ENCODE measurements at places on chromosomes 1 and 21.
A peak's percentile ranks its signal among the peaks of the same experiment; 100 is the strongest.

- no peak for DNase-seq
Measured at GRCh38 chr1:200400556-200400955, 9.3 kb downstream of the ZNF281 start.

- no peak for DNase-seq
Measured at GRCh38 chr1:7264101-7264500, 478.8 kb downstream of the CAMTA1 start.

- DNase-seq, result no peak
Measured at GRCh38 chr1:22818061-22818770, 107.6 kb downstream of the EPHB2 start.

GRCh38 chr1:151237678-151238466, 16.7 kb upstream of the PSMD4 start:
- DNase-seq, result peak; percentile 73

DNA sequence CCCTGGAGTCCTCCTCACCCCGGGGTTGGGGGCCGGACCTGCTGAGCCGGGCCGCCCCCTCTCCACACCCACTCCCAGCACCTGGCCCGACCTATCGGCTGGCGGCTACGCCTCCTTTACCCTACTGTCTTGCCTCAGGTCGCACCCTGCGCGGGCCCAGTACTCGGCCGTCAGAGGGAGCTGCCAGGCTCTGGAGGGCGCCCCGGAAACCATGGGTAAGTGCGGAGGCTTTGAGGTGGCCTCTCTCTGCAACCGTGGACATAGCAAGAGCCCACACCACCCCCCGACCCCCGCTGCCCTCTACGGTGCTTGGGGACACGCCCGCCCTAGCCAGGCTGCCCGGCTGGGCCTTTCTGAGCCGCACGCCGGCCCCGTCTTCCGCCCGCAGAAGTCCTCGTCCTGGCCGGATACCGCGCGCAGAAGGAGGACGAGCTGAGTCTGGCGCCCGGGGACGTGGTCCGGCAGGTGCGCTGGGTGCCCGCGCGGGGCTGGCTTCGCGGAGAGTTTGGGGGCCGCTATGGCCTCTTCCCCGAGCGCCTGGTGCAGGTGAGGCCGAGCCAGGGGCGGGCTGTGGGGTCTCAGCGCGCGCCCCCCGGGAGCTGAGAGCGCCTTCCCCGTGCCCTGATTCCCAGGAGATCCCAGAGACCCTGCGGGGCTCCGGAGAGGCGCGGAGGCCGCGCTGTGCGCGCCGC, at the start of gene SH3D21:
Gene SH3D21, plus strand, starts transcription at position 159 of the 692 bp plus-strand sequence. Its CDS starts 53 bp downstream, at position 212.
- DNase-seq, result peak; percentile 29

GRCh38 chr1:77831976-77832711, 52.7 kb downstream of the MIGA1 start:
- DNase-seq, result no peak

GRCh38 chr21:27365394-27365793, 398.5 kb upstream of the ADAMTS5 start:
- DNase-seq, result no peak

DNA sequence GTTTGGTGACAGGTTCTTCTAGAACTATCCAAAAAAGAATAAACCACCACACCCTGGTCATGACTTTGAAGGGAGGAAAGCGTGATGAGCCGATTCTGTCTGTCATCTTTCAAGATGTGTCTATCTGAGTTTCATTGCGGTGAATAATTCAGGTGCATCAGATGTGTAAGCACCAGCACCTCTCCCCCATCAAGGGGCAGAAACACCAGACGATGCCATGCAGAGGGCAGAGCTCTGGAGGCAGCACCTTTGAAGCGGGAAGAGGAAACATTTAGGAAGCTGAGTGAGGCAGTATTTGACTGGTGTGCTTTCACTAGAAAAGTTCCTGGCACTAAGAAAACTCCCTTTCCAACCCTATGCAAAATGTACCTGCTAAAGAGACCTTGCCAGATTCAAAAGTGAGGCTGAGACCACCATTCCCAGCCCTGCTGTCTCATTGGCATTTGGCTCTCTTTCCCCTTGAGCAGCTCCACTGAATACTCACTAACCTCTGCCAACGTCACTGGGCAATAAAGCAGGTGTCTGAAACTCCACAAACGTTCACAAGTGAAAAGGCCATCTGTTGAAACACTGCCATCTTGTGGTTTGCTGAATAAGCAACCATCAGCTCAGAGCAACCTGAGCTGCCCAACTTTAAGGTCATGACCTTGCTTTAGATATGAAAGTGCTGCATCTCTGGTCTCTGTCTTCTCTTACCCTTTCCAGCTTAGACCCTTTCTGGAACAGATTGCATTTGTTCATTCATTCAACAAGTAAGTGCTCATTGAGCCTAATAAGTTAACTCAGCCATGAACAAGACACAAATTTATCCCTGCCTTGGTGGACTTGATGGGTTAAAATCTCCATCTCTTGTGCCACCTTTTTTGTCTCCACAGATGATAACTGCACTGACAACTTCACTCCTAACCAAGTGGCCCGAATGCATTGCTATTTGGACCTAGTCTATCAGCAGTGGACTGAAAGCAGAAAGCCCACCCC, 228.6 kb downstream of the PAPPA2 start:
- peak; percentile 21 for DNase-seq

DNA sequence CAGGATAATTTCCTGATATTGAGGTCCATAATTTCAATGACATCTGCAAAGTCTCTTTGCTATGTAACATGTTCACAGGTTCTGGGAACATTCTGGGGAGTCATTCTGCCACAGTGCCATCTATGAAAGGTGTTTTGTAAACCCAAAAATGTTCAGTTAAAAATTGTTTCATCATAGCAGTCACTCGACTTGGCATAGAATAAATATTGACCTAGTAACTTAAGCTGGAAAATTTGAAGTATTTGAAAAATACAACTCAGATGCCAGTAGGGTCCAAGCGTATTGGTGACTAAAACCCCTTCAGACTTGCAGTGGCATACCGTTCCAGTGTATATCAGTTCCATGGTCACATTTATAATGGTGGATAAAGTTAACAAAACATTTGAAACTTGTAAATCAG, 6.8 kb downstream of the DESI2 start:
- DNase-seq, result no peak

DNA sequence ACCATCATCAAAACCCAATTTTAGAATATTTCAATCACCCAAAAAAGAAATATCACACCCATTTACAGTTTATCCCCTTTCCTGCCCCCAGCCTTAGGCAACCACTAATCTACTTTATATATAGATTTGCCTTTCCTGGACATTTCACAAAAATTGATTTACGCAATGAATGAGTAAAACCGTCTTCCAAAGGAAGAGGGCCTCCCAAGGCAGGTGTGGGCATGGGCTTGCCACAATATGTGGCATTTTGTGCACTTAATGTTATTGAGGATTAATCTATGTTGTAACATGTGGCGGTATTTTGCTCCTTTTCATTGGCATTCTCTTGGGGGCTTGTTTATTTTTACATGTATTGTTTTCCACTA, 11.8 kb upstream of the BMP8B start:
- no peak for DNase-seq

- no peak for DNase-seq
Measured at GRCh38 chr1:239899747-239900146, 191.9 kb upstream of the FMN2 start.

DNA sequence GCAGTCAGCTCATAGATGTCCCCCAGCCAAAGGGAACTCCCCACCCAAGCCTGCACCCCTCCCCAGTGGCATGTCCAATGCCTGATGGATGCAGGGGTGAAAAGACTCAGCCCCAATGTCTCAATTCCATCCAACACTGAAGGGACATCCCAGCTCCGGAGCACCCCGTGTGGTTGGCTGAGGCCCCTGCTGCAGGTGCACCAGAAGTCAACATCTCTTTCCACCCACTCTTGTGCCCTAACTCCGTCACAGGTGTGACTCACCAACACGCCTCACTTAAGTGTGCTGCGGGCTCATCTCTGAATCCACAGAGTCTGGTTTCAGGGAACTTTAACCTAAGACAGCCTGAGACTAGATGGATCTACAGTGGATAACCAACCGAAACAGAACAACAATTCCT, 40.9 kb upstream of the ZBTB18 start:
- DNase-seq, result peak; percentile 16

DNA sequence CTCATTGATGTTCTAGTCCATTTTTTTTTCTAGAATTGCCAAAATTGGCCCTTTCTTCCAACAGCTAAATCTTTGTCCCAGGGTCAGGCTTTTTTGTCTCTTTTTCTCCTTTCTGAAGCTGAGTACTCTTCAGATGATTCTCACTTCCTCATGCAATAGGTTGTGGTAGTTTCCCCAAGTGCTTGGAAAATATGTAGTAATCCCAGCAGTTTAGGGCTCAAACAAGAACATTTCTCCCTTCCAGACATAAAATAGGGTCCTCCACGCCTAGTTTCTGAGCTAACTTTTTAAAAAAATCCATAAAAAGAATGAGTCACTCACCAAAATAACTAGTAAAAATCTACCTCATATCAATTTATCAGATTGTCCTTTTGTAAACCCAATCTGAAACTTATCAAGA, 10.0 kb upstream of the MCOLN3 start:
- peak; percentile 80 for DNase-seq

GRCh38 chr1:173137107-173137706, 69.9 kb downstream of the TNFSF4 start:
- DNase-seq, result no peak

DNA sequence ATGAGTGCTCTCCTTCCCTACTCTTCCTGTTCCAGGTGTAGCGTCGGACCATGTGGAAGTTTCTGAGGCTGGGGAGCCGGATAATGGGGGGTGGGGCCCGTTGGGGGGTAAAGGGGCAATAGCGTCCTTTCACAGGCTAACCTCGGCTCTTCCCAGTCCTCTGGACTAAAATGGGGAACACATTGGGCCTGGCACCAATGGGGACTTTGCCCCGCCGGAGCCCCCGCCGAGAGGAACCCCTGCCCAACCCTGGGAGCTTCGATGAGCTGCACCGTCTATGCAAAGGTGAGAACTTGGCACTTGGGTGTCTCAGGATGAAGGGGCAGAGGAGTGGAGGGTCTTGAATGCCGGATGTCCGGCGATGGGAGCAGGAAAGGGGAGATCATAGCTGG, 456 bp downstream of the TOMM40L start:
- DNase-seq, result no peak

GRCh38 chr1:53634571-53634979, 104.4 kb downstream of the GLIS1 start:
- no peak for DNase-seq

DNA sequence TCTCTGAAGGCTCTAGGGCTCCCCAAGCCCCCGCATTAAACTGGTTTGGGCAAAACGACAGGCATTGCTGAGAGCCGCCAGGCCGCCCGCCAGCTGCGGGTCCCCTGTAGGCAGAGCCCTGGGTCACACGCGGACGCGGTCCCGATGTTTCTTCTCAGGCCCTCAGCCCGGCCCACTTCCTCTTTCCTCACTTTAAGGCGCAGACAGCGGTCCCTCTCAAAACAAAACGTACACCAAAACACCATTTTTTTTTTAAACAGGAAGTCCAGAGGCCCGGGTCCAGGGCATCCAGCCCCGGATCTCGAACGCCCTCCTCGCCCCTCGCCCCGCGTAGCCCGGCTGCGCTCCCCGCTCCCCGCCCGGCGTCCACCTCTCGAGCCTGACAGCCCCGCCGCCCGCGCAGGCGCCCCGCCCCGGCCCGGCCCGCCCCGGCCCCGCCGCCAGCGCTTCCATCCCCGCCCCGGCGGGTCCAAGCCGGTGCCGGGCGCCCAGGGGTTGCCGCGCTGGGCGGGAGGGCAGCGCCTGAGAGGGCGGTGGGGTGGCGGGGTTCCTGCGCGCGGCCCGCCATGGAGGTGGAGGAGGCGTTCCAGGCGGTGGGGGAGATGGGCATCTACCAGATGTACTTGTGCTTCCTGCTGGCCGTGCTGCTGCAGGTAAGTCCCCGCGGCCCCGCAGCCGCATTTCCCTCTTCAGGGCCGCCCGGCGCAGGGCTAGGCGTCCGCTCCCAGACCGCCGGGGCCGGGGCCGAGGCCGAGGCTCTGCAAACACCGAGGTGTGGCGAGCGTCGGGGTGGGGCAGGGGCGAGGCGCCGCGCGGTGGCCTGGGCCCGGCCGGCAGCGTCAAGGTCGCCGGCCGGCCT, at the start of gene SLC22A15:
Gene SLC22A15, plus strand, starts transcription at position 452 of the 859 bp plus-strand sequence. Its CDS starts 115 bp downstream, at position 567.
- peak; percentile 91 for DNase-seq

- DNase-seq, result no peak
Measured at GRCh38 chr1:157004327-157004726, 41.2 kb downstream of the ARHGEF11 start.

GRCh38 chr1:161970633-161971032, 53.0 kb downstream of the OLFML2B start:
- DNase-seq, result no peak

GRCh38 chr1:35173909-35174540, 18.9 kb downstream of the SFPQ start:
- DNase-seq, result no peak

DNA sequence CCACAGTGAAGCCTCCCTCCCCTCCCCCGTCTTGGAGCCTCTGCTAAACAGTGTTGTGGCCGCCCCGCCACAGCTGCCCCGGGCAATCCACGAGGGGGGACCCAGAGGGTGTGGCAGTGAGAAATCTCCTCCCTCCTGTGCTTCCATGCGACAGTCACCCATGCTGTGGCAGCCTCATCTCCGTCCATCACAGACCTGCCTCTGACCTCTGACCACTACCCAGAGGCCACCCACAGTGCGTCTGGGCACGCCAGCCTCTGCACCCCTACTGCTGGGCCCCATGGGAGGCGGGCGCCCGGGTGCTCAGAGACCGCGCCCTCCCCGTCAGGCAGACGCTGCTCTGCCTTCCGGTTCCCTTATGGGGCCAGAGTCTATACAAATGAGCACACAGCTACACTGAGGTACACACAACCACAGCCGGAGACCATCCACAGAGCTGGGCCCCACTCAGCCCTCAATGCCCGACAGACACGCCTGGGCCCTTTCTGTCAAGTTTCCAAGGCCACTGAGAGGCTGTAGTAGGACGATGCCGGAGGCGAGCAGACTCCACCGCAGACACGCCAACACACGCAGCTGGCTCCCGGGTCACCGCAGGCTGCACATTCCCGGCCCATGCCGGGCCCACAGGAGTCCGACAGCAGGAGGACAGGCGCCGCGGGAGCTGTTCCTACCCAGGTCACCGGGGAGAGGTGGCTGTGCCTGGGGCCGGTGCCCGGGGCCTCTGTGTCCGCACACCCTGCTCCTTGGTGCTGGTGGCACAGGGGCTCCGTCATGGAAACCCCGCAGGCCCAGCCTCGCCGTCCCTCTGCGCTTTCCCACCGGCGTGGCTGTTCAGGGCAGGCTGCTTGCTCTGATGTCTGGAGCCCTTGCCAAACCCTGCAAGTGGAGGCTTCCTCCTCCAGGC, 23.9 kb upstream of the TMEM52 start:
- DNase-seq, result no peak

GRCh38 chr1:58976294-58976693, 192.4 kb upstream of the JUN start:
- no peak for DNase-seq

DNA sequence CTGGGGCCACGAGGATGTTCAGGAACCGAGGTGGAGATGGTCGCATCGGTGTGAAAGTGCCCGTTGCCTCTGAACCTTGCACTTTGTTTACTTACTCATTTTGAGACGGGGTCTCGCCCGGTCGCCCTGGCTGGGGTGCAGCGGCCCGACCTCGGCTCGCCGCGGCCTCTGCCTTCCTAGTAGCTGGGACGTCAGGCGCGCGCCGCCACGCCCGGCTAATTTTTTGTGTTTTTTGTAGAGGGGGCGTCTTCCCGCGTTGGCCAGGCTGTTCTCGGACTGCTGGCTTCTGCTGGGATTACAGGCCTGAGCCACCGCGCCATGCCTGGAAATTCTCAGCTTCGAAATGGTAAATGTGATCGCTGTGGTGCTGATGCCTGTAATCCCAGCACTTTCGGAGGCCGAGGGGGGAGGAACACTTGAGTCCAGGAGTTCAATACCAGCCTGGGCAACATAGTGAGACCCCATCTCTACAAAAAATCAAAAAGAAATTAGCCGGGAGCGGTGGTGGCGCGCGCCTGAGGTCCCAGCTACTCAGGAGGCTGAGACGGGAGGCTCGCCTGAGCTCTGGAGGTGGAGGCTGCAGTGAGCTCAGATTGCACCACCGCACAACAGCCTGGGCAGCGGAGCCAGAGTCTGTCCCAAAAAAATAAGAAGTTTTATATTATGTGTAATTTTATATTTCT, 684 bp upstream of the MRPL20 start:
- no peak for DNase-seq
